ENCODE measurements at places on chromosomes 5 and 9.

DNA sequence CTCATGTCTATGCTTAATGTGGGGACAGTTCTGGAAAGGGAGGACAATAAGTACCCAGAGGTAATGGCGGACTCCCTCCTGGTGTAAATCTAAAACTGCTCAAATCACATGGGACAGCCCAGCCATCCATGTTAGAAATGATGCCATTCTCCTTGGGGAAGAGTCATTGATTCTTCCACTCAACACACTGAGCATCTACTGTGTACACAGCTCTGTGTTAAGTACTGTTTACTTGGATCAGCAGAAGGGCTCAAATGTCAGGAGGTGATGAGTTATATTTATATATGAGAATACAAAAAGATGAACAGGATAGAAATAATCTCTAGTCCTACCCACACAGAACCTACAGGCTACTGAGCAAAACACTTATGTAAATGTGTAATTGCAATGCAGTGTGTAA, 31.8 kb upstream of the NANS start:
- no peak for DNase-seq

GRCh38 chr5:110727025-110727314, 499 bp upstream of the TMEM232 start:
- no peak for DNase-seq

DNA sequence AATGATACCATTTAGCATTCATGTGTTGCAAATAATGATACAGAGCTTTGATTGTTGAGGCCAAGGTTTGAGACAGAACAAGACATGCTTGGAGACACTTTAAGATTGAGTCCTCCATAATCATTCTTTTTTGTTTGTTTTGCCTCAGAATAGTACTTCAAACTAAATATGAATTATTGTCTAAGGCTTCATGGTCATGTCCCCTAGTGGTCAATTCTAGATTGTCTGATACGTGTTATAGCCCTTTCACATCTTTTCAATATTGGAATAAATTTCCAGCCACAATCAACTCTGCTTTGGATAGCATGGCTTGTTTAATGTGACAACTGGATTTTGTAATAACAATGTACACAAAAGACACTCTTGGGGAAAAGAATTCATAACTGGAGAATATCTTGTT, 64.2 kb downstream of the PRLR start:
- DNase-seq = no peak

DNA sequence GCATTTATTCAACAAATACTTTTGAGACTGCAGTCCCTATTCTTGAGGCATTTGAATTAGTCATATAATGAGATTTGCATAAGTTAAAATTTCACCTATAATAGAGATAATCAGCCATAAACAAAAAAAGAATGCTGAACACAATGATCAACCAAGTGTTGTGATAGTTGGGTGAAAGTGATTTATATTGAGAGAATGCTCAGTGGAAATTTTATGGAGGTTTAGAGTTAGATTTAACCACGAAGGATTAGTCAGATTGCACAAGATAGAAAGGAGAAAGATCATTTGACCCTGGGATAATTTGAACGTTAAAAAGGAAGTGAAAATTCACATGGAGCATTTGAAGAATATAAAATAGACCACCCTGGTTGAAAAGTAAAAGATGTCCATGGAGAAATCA, 356.2 kb downstream of the NPR3 start:
- no peak for DNase-seq

- no peak for DNase-seq
Observed at GRCh38 chr5:44987026-44987425, 178.3 kb downstream of the MRPS30 start.

DNA sequence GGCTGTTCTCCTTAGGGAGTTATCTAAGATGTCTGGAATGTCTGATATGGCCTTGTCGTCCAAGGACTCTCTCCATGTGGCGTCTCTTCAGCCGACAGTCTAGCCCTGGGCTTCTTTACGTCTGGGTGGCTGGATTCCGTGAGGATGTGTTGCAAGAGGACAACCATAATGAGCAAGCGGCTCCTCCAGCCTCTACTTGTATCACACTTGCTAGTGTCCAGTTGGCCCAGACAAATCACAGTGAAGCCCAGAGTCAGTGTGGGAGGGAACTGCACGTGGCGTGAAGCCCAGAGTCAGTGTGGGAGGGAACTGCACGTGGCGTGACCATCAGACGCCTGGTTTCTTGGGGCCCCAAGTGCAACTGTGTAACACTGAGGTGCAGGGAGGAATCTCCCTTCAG, 61.1 kb downstream of the COL23A1 start:
- DNase-seq = no peak

DNA sequence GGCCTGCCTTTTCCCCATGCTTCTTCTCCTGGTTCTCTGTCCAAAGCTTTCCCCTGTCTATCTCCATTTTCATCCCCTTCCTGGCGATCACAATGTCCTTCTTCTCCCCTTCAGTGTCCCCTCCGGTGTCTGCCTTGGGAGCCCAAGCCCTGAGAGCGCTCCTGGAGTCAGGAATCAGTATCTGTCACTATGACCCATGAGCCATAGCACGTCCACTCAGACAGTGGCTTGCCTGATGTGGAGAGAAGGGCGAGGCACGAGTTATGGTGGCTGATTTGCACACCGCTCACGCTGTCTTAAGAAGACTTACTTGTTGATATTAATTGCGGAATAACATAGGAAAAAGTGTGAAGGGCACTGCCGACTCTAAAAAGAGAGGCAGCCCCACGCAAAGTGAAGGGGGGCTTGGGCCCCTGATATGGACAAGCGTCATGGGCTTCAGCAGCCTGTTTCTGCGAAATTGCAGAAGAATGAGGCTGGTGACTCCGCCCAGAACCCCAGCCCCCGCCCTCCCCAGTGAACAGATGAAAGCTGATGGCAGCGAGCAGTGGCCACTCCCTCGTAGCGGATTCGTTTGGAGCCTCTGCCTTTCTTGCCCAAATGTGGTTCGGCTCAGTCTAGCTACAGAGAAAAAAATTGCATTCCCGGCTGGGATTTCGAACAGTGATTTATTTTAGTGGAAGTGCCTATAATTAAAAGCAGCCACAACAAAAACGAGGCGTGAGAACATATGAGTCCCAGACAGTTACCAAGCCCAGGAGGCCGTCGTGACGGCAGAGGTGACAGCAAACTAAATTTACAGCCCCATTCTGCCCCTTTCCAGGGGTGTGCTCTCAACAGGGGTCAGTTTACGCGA, 149.8 kb downstream of the ICE1 start:
- DNase-seq = no peak

DNA sequence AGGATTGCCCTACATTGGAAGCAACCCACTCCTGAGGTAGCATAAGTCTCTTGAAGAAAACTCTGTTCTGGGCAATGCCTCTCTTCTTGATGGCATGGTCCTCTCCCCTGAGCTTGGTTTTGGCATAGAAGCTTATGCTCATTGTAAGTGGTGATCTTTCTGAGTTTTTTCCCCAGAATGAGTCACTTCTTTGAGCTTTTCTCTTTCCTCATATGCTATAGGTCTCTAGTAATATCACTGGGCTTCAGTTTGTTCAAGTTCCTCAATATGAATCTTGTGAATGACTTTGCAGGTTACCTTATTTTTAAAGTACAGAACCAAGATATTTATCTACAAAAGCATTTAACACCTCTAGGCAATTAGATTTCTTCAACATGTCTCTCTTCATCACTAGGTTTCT, 76.5 kb upstream of the ATG10 start:
- DNase-seq = no peak

DNA sequence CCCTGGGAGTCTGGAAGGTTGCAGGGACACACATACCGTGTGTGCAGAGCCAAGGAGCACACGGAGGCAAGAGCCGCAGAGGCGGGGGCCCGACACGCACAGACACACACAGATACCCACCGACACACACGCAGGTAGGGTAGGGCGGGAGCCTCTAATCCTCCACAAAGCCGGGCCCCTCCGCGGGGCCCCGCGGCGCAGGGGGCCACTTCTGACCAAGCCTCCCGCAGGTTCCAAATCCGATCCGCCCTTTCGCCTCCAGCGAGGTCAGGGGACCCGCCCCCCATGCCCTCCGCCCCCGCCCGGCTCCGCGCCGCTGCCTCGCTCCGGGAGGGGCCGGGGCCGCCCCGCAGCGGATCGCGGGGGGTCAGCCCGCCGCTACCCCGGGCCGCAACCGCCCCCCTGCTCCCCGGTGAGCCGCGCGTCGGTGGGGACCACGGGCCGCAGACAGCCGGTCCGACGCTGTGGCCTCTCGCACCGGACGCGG, 1.4 kb upstream of the LMX1B start:
- no peak for DNase-seq

- DNase-seq = no peak
Observed at GRCh38 chr9:99039505-99040182, 65.3 kb upstream of the TGFBR1 start.

All from T-cell (primary cell).